ENCODE measurements at places on chromosomes 13 and 19. TPM values are rescaled to one million over a fixed set of nuclear protein-coding genes. Genes with fewer than 3 reads are reported as not detected.

DNA sequence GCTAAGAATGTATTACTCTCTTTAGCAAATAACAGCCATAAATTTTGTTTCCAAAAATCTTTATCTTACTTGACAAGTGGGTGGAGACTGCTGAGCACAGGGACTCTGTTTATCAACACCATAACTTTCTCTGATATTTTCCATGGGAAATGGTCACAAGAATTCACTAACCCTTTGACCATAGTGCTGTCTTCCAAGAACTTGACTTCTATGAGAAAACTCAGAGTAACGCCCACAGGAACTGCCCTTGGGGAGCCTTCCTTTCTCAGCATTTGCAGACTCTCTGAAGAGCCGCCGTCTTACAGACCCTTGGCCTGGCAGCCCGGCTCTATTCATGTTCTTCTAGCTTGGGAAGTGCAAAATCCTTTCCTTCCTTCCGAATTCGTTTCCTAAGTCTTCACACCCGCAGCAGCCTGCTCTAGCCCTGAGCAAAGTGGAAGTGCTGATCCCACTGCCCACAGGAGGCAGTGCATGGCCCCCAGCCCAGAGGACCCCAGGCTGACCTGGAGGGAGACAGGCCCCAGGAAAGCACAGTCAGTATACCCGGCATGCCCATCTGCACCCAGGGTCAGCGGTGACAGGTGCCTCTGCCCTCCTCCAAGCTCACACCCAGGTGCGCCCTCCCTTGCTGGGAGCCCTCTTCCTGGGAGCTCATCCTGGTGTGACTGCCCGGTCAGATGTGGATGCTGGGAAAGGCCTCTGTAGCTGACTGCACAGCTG is 10.2 kb downstream of the GAS6 start:
- DNase-seq = no peak

DNA sequence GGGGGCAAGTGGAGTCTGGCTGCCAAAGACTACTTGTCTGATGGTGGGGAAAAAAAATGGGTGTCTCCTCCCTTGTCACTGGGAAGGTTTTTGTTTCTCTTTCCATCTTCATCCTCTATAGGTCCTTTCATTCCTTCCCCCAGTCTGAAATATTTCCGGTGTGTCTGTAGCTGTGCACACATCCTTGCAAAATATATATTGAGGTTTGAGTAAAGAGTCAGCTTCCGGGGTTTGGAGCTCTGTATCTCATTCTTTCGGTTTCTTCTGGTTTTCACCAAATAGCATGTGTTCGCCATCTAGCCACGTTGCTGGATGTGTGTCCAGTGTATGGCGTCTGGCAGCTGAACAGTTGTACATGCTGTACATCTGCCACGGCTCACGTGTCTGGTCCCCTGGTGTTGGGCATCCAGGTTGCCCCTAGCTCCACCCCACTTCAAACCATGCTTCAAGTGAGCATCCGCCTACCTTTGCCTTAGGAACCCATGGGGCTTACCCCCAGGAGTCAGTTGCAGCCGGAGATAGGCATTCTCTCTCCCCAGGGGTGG is 142.2 kb downstream of the SIPA1L3 start:
- DNase-seq = no peak

The LHB gene
- not detected for total RNA-seq

DNA sequence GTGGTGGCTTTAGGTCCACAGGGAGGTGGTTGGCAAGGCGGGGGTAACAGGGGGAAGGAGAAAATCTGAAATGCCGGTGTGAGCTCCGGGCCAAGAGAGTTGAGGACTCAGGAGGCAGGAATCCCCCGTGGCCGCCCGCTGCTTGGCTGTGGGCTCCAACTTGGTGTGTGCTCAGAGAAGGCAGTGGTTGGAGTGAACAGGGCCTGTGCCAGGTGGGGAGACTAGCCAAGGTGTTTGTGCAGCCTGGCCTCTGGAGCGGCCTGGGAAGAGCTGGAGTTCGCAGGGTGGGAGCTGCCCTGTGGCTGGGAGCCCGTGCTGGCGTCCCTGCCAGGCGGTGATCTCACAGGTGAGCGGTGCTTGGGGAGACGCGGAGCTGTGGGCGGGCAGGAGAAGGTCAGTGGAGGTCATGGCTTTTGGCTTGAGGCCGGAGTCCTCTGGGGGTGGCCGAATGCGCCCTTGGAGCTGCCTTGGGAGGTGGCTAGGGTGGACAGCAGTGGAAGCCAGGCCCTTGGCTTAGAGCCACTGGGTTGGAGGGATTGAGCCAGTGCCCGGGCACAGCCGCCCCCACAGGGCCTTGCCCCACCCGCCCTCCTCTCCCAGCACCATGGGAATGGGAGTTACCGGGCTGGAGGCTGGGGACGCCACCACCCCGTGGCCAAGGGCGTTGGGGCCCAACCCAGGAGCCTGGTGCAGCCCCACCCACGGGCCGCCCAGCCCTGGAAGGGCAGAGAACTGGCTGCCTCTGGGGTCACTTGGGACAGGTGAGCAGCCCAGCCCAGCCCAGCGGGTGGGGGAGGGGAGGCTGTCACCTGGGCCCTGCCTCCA is 7.1 kb upstream of the CIRBP start:
- peak; percentile 99 for DNase-seq

DNA sequence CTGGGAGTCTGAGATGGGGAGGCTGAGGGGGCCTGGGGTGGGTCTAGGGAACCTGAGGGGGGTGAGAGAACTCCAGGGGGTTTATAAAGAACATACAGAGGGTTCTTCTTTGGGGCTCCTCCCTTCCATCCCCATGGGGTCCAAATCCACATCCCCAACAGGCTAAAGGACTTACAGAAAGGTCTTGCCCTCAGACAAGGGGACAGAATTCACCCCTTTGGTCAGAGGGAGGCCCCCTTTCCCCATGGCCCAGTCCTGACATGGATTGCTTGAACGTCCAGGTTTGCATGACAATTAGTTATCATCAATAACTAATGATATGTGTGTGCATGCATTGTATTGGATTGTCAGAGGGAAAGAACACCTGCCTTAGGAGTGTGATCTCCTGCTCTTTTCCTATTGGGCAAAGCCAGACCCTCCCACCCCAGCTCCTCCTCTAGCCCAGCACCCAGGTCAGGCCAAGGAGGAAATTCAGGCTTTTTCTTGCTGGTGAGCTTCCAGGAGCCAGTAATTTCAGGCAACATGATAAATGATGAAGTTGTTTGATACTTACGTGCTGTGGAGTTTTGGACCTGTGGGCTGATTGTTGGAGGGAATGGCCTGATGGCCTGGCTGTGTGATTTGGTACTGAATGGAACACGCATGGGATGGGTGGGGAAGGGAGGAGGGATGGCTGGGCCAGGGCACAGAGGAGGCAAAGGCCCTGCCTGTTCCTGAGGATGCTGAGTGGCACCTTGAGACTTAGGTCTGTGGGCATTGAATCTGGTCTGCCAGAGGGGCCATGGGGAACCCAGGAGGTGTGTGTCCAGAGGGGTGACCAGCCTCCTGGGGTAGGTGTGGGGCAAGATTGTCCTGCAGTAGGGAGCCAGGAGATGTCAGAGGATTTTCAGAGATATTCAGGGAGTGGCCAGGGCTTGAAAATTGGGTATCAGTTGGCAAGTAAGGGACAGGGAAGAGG is 1.1 kb downstream of the KLHL26 start:
- DNase-seq = no peak

- no peak for DNase-seq
These were observed 662.4 kb downstream of the SLITRK1 start for GRCh38 chr13:83219832-83220231.

- DNase-seq = no peak
These were observed 19.9 kb downstream of the LRFN3 start for GRCh38 chr19:35955881-35956634.

The PLIN5 gene
- not detected for total RNA-seq

The FBXO17 gene
- 53.1 TPM for total RNA-seq

The ACTN4 gene
- total RNA-seq = 476 TPM

DNA sequence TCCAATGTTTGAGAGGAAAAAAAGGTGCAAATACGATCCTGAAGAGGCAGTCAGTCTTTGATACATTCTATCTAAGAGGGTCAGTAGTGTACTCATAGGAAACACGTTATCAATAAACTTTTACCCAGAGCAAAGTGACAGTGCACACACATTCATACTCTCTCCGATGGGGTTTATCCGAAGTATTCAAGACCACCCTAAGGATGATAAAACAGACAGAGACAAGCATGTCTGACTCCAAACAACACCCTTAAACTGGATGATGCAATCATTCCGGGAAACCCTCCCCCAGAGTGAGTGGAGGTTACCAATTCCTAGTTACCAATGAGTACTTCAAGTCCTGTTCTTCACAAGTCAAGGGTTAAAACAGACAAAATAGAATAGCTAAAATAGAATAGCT is 79.1 kb downstream of the DNAJC3 start:
- no peak for DNase-seq

GRCh38 chr19:33686687-33687480 is 65.1 kb downstream of the CHST8 start:
- no peak for DNase-seq

- no peak for DNase-seq
These were observed 1589.1 kb upstream of the SPRY2 start for GRCh38 chr13:81929988-81930387.

- no peak for DNase-seq
These were observed 1053.6 kb upstream of the MIR17HG start for GRCh38 chr13:90293793-90294361.

The KIR3DL2 gene
- not detected for total RNA-seq

DNA sequence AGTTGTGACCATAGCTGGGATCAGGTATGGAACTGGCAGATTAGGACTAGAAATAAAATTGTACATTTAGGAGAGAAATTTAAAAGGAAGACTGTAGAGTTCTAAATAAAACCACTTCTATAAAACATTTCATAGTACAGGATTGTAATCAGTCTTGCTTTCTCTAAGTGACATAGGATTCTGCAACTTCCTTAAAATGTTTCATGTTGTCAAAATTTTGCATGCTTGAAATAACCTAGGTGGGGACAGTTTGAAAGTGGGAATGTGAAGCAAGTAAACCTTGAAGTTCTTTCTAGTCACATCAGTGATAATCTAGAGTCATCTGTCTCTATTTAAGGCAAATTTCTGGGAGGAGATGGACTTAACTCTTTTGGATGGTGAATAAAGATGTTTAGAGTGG is 6.7 kb downstream of the TM9SF2 start:
- DNase-seq = no peak

DNA sequence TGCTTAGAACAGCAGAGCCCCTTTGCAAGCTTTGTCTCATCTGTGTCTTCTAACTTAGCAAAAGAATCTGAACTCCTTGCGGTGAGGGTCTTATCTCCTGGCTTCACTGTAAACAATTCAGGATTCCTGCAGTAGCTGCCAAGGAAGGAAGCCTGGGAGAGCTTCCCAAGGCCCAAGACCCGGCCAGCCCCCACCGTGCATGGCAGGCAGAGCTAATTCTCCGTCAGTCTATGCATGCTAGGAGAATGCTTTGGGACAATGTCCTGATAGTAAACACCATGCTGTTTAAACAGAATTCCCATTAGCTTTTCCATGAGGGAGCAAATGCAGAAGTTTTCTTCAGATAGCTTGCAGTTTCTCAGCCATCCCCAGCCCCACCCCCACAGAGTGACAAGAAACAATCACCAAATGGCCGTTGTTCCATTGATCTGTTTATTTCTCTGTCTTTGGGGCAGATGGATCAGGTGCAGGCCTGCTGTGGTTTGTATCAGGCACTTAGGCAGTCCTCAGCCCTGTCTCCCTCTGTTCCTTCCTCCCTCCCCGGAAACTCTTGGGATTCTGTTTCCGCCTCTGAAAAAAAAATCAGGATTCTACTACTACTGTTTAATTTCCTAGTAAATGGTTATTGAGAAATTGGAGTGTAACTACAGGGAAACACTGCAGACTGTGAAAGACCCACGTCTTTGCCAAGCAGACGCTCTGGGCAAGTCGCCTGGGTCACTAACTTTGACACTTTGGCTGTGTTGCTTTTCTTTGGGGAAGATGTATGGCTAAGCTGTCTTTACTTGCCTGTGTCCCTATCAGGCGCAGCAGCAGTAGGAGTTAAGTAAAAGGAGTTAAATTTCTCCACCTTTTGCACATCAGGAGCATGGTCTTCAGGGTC is 40.7 kb upstream of the SPATA13 start:
- DNase-seq = no peak

- DNase-seq = no peak
These were observed 596.6 kb downstream of the KCTD12 start for GRCh38 chr13:76289558-76289957.

The NDUFA11 gene
- 105 TPM for total RNA-seq

- no peak for DNase-seq
These were observed 34.1 kb upstream of the POU2F2 start for GRCh38 chr19:42166316-42166715.

DNA sequence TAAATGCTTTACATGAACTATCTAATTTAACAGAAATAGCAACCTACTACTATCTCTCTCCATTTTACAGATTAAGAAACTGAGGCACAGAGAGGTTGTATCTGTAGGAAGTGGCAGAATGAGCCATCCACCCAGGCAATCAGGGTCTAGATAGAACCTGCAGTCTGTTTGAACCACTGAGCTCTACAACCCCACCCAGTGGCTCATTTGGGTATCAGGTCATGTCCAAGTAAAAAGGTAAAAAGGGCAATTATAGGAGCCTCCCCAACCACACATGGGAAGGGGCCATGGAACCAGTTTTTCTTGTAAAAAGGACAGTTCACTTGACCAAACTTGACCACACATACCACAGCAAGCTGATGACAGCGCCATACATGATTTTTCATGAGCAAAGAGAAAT is 92.9 kb upstream of the SGCG start:
- peak; percentile 16 for DNase-seq

DNA sequence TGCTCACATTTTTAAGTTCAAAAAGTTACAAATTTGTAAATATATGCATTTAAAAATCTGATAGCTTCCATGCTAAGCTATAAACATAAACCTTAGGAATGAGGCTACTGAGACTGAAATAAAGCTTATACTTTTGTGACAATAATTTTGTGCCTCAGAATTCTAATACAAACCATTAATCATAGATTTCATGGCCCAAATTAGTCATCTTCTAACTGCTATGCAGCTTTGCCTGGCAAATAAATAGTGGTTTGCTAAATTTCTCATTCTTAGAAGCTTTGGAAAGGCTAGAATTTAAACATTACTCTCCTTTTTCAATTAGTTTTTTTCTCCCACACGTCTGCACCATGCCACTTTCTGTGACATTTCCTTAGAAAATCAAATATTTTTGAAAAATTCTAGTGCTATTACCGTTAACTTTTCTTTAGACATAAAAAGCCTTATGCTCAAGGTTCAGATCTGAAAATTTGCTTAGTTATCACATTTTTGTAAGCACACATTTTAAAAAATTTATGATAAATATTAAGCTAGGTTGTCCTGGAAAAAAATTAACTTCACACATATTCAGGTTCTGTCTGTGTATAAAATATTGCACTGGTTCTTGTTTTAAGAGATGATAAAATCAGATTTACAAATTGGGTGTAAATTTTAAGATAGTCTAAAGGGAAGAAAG is 46.9 kb downstream of the FNDC3A start:
- DNase-seq = no peak

The ZFP82 gene
- total RNA-seq = 3.4 TPM

All from MG63 (cell line).